ENCODE measurements at places on chromosomes 13 and 19. TPM values are rescaled to one million over a fixed set of nuclear protein-coding genes. Genes with fewer than 3 reads are reported as not detected.

DNA sequence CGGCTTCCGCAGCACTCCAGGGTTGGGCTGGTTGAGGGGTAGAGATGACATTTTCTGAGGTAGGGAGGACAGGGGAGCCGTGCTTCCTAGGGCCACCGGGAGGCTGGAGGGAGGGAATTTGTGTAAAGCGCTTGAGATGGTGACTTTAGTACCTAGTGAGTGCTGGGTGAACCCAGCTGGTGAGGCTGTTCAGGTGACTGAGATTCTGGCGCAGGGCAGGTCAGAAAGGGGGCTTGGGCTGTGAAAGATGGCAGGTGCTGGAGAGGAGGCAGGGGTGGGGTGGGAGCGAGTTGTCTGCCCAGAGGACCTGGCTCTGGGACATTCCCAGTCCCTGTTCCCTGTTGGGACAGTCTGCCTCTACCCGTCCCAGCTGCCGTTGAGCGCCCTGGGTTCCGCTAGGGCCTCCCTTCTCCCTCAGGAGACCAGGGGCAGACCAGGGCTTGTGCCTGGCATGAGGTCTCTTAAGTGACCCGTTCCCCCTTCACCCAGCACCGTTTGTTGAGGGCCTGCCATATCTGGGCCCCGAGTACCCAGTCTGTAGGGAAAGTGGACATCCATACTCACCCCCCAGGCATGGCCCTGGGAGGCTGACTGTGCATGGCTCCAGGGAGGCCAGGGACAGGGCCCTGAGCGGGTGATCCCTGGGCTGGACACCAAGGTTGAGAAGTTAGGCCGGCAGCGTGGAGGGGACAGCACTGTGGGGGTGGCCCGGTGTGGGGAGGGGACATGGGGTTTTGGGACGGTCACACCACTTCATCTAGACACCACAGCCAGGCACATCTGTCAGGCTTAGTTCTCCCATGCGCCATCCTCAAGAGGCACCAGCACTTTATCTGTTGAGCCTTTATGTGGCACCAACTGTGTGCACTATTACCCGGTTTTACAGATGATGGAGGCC lies 5.0 kb downstream of the PTOV1 start:
- no peak for DNase-seq

DNA sequence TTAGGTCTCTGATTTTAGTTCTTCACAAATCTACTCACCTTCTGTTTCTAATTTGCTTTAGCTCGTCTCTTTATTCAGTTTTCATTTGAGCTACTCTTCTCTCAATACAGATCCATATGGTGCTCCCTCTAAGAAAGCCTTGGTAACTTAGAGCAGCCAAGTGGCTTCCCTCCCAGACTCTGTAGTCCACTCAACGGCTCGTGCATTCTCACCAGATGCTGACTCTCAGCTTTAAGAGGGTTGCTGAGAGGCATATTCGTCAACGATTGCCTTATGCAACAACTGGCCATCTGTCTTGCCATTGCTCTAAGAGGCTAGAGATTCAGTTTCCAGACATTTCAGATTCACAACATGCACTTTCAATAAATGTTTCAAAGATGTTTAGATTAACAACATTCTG lies 785.8 kb upstream of the SLC10A2 start:
- DNase-seq, result no peak

GRCh38 chr19:40927567-40927966 lies 45.5 kb upstream of the CYP2A7 start:
- no peak for DNase-seq

DNA sequence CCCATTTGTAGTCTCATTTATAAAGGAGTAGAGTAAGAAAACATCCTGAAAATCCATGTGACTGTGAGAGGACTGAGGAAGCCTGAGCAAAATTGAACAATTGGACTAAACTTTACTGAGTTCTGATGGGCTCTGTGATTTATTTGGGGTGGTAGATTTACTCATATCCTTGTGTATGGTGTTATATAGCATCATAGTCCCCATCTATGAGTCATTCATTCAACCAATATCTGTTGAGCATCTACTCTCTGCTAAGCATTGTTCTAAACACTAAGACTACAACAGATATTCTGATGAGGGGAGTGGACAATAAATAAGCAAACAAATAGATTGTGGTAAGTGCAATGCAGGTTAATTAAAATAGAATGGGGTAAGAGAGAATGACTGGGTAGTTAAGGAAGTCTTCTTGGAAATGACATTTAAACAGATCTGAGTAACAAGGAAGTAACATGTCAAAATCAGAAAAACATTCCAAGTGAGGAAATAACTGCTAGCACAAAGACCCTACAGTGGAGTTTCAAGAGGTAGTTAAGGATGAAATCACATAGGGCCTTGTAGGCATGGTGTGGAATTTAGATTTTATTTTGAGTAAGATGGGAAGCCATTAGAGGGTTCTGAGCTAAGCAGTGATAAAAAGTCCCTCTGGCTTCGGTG lies 36.3 kb upstream of the MLNR start:
- no peak for DNase-seq

The NLRP7 gene
- not detected for total RNA-seq

The SLITRK6 gene
- not detected for total RNA-seq

The RASAL3 gene
- total RNA-seq, result not detected

The NUMBL gene
- 12.6 TPM for total RNA-seq

The CCDC169 gene
- total RNA-seq, result 7.3 TPM

The ZNF112 gene
- 7.6 TPM for total RNA-seq

The GRIN3B gene
- total RNA-seq, result 0.08 TPM

Data from kidney epithelial cell (primary cell).